Hematopoietic multipotent progenitor cell treated with erythropoietin and hydrocortisone succinate and interleukin-3 and kit ligand, for 15 days (in vitro differentiated cells): ENCODE measurements at places on chromosomes 3 and 15.

- DNase-seq = no peak
Measured at GRCh38 chr3:157104928-157105652, 54.9 kb downstream of the CCNL1 start.

- DNase-seq = no peak
Measured at GRCh38 chr3:189622629-189623028, 8.6 kb upstream of the TP63 start.

DNA sequence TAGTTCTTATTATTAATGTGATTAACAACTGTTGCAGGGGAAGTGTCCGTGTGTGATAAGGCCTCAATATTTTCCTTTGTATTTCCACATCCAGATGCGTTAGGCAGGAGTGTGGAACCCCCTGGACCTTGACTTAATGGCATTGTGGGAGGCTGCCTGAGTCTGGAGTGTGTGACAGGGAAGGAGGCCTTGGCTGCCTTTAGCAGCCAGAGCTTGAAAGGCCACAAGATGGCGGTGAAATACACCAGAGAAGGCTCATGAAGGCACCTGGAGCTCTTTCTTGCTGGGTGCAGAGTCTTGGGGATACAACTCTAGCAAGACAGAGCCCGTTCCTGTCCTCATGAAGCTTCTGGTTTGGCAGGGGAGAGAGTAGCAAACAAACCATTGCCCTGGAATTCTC is 36.9 kb downstream of the POLR2M start:
- DNase-seq = no peak

DNA sequence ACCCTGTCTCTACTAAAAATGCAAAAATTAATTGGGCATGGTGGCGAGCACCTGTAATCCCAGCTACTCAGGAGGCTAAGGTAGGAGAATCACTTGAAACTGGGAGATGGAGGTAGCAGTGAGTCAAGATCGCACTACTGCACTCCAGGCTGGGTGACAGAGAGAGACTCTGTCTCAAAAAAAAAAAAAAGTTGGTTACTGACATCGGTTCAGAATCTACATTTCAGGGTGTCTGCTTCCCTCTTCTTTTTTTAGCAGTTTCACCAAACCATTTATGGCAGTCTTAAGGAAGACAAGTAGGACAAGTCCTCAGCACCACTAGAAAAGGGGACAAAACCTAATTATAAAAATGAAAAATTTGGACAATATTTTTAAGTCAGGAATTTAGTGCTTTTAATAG is 3.3 kb upstream of the USP4 start:
- no peak for DNase-seq

- no peak for DNase-seq
Measured at GRCh38 chr3:188941103-188941502, 230.7 kb upstream of the TPRG1 start.

GRCh38 chr15:41276831-41277230 is 45.8 kb downstream of the CHP1 start:
- no peak for DNase-seq

GRCh38 chr3:9869955-9870354 is 10.1 kb downstream of the CIDEC start:
- no peak for DNase-seq

GRCh38 chr3:139694542-139694941 is 16.8 kb upstream of the NMNAT3 start:
- no peak for DNase-seq
